ENCODE measurements at places on chromosomes 4 and X.

DNA sequence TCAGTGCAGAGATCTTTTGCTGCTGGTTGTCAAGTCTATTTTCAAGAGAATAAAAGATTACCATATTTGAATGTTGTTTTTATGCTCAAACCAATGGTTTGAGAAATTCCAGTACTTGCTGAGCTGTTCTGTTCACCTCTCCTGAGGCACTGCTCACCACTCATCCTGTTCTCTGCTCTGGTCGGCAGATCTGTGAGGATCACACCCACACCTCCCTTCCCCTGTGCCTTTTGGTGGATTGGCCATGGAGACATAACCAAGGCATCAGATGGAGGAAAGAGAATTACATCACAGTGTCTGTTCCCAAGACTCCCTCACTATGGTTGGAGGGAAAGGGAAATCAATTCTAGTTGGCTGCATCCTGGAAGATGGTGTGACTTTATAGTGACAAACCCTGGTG lies 391.6 kb downstream of the ARHGAP24 start:
- DNase-seq: no peak

DNA sequence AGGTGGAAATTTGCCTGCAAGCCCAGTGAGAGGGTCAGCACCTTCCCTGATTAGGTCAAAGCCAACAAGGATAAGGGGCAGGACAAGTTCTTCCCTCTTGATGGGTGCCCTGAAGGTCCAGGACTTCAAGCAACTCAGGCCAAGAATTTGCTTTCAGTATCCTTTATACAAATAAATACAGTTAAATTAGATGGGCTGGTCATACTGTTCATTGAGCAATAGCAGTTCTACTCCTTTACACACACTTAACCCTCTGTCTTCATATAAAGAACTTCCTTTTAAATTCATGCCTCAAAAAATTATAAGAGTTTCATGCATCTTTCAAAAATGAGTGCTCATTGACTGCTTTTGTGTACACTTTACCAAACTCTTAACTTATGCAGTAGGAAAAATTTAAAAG lies 392.0 kb downstream of the SPRY1 start:
- DNase-seq: no peak

- DNase-seq: no peak
Observed at GRCh38 chr4:54723220-54723619, 65.5 kb downstream of the KIT start.

- DNase-seq: no peak
Observed at GRCh38 chr4:92237559-92237958, 66.2 kb upstream of the GRID2 start.

- DNase-seq: no peak
Observed at GRCh38 chr4:3471886-3472285, 8.8 kb downstream of the DOK7 start.
